ENCODE measurements at places on chromosomes 3 and 15.

GRCh38 chr15:47334805-47335535 lies 382.3 kb upstream of the SEMA6D start:
- no peak for DNase-seq

DNA sequence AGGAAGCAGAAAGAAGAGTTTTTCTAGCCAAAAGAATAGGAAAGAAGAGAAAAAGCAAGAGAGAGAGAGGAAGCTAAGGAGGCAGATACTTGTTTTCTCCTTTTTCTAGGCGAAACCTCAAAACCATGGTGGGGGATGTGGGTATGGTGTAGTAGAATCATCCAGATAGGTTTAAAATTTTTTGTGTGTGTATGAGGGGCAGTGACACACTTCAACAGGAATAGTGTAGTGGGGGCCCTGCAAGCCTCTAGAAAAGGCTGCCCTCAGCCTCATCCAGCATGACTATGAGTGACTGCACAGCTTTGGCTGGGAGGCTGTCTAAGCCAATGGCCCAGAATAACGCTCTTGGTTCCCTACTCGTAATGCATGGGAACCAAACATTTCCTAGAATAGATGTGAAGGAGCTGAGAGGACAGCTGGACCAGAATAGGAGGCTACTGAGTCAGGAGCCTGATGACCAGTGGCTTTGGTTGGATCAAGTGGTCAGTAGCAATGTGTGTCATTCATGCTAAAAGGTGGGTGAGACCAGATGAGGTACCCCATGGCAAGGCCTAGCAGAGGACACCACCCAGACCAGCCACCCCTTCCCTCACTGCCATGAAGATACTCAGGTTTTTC lies 24.4 kb downstream of the MOBP start:
- no peak for DNase-seq

- DNase-seq, result no peak
Observed at GRCh38 chr3:116199063-116199462, 246.2 kb downstream of the LSAMP start.

DNA sequence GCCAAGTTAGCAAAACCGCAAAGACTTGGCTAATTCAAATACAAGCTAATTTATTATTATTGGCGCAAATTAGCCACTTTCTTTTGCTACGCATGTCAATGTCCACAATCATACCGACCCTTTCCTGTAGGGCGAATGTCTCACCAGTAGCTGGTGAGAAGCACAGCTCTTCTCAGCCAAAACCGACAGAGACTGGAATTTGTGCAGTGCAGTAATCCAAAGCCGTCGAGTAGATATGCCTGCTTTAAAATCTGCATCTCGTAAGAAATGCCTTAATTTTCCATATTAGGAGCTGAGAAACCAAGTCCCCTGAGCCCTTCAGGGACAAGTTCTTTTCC lies 614 bp upstream of the MINDY2 start:
- peak; percentile 21 for DNase-seq

DNA sequence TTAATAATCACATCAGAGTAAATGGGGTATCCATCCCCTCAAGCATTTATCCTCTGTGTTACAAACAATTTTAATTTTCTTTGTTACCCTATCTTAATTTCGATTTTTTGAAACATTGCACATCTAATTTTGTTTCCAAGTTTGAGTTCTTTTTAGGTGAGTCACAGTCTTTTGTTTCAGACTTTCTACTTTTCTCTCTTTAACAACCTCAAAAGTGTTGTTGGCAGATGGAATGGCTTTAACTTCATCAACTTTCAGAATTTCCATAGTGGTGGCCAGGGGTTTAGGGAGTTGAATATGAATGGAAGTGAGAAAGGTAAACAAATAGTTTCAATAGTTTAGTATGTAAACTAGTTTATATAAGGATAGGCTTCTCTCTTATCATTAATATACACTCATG lies 223.0 kb upstream of the MLF1 start:
- no peak for DNase-seq

DNA sequence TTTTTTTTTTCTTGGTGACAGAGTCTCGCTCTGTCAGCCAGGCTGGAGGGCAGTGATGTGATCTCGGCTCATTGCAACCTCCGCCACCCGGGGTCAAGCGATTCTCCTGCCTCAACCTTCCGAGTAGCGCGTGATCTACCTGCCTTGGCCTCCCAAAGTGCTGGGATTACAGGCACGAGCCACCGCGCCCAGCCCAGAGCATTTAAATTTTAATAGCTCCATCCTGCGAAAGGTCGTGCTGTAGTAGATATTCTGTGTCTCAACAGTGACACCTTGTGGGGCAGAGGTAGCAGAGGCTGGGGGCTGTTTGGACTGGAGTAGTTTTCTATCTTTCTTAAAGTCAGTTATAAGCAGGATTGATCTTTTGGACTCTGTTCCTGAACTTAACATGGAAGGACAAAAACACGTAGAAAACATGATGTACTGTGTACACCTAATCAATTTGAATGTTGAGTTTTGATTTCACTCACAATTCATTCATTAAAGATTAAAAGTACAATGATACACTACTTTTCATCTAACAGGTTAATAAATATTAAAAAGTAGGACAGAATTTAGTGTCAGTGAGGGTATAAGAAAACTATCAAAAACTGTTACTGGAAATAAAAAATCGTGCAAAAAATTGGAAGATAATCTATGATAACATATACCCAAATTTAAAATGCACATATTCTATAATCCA lies 11.0 kb upstream of the PDCD6IP start:
- peak; percentile 66 for DNase-seq
